ENCODE measurements at places on chromosomes 5 and 9.
A peak's percentile ranks its signal among the peaks of the same experiment; 100 is the strongest.

DNA sequence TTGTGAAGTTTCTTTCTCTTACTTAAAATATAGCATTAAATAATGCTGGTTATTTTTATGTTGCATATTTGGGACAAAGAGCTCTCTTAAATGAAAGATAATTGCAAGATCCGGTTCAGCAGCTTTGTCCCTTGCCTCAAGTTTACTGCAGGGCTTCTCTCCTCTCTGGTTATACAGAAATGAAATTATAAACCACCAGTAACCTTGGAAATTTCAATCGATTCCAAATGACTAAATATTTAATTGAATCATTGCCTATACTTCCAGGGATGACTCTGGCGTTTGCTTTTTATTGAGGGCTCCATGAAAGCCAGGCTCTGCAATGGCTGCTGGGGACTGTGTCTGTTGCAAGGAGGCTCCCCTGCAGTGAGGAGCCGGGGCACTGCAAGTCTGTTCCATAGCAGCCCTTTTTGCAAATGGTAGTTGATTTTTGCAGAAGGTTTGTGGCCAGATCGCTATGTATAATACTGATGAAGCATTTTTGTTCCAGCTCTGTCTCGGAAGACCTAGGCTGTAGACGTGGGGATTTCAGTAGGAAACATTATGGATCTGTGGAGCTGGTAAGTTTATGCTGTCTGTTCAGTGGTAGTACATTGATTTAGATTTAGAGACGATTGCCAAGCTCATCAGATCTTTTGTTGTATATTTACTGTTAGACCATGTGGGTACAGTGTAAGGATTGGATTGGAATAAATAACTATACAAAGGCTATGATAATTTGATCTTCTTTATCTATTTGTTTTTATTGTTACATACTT, at the start of gene GARNL3:
Gene GARNL3, plus strand, starts transcription at position 313 of the 758 bp plus-strand sequence. Its CDS starts 104 bp downstream, at position 417.
- peak; percentile 39 for DNase-seq

DNA sequence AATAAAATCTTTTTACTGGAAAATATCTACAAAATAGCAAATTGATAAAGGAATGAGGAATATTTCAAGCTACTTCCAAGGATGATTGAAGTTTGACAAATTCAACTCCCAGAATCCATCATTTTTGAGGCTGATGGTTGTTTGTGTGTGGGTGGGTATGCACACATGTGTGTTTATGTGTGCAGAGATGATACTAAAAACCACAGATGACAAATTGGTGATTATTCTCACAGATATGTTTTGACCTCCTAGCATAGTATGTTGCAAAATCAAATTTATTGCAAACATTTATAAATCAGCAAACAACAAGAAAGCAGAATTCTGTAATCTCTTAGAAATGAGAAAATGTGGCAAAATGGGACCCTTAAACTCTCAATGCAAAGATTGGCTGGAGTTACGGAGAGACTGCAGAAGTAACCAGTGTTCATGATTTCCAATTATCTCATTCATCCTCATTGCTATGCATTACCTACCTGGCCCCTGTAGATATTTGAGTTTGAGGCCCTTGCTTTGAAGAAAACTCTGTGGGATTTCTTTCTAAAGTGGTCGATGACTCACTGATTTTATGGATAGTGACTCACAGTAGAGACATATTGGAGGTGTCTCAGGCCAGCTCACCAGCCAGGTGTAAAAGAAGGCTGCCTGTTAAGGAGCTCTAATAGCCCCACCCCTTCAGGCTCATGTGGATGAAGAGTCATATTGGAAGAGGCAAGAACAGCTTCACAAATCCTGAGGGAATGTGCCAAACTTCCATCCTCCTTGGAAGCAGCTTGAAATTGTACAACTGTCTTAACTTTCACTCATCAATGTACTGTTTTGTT, 44.6 kb upstream of the TMC1 start:
- no peak for DNase-seq

- DNase-seq: no peak
These were observed 50.9 kb downstream of the PLPP1 start for GRCh38 chr5:55483885-55484284.

GRCh38 chr9:98811051-98811650, 3.7 kb downstream of the GALNT12 start:
- no peak for DNase-seq

- DNase-seq: peak; percentile 3
These were observed 9.0 kb downstream of the FCN2 start for GRCh38 chr9:134889386-134890154.

DNA sequence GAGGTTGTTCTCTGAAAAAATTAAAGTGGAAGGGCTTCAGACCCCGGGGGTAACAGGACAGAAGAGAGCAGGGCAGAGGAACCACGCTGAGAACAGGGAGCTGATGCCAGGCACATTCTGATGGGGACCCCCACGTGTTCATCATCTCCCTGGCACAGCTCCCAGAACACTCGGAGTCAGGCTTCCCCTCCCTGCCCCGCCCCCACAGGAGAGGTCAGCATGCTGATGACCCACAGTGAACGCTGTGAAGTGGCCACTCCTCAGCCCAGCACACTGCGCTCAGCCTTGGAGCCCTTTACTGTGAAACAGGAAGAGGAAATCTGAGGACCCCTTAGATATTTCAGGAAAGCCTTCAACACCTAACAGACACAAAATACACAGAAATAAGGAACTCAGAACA, 16.4 kb downstream of the RETREG1 start:
- DNase-seq: no peak

GRCh38 chr5:128637031-128637430, 99.0 kb upstream of the FBN2 start:
- DNase-seq: no peak

GRCh38 chr5:1542781-1543180, 19.0 kb upstream of the LPCAT1 start:
- no peak for DNase-seq

- peak; percentile 52 for DNase-seq
These were observed 104.0 kb upstream of the SARDH start for GRCh38 chr9:133842174-133842573.

DNA sequence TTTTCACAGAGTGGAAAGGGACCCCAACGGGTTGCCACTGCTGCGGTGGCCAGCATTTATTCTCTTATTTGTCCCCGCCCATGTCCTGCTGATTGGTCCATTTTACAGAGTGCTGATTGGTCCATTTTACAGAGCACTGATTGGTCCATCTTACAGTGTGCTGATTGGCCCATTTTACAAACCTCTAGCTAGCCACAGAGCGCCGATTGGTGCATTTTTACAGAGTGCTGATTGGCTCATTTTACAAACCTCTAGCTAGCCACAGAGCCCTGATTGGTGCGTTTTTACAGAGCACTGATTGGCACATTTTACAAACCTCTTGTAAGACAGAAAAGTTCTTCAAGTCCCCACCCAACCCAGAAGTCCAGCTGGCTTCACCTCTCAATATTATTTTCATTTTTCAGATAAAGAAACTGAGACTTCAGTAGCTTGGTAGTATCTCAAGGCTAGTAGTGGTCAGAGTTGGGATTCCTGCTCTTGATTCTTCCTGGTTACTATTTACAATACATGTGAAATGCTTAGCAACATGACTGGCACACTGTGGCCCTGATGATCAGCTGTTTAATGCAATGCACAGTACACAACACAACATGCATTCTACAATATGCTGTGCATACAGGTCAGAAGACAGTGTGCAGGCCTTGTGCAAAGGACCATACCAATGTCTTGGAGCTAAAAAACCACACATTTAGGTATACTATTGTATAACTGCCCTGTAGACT, 63.6 kb upstream of the BOD1 start:
- DNase-seq: no peak

- DNase-seq: no peak
These were observed 54.2 kb downstream of the C9orf50 start for GRCh38 chr9:129566563-129567266.

- DNase-seq: no peak
These were observed 177.3 kb downstream of the FGF1 start for GRCh38 chr5:142508591-142508990.

DNA sequence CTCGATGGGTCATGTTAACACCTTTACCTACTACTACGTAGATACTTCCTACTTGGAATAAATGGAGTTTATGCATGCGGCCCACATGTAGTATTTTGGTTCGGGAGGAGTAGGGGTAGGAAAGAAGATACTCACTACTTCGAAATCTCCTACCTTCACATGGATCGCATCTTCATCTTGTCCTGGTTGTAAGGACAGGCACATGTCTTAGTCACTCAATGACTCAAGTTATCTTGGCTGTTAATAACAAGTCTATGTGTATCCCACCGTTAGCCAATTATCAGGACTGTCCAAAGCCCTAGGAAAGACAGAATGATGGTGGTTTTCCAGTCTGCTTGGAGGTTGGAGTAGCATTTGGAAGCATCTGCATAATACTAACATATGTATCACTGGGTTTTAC, 24.1 kb downstream of the CMYA5 start:
- no peak for DNase-seq

DNA sequence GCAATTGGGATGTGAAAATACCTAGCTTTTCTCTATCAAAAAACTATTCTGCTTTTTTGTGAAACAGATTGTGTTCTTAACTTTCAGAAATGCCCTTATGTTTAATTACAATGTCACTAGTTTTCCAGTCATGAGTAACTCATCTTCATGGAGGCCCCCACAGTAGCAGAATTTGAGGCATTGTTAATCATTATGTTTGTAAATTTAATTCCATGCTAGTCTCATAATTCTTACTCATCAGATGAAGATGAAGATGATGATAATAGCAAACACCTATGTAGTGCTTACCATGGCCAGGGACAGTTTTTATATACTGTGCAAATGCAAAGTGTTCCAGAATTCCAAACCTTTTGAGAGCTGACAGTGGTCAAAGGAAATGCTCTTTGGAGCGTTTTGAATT, 27.7 kb upstream of the F2R start:
- DNase-seq: no peak

GRCh38 chr5:55610542-55610941, 75.8 kb upstream of the PLPP1 start:
- no peak for DNase-seq

- no peak for DNase-seq
These were observed 1045.7 kb upstream of the CDH9 start for GRCh38 chr5:28084069-28084468.

- no peak for DNase-seq
These were observed 674 bp upstream of the TNFSF15 start for GRCh38 chr9:114806526-114806900.

DNA sequence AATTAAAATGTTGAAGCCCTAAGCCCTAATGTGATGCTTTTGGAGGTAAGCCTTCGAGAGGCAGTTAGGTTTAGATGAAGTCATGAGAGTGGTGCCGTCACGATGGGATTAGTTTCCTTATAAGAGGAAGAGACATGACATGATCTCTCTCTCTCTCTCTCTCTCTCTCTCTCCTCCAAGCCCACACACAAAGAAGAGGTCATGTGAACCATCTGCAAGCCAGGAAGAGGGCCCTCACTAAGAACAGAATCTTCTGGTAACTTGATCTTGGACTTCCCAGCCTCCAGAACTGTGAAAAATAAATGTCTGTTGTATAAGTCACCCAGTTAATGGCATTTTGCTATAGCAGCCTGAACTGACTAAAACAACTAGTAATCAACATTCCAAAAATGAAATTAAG, 175.5 kb downstream of the GNA14 start:
- no peak for DNase-seq

- DNase-seq: no peak
These were observed 152.2 kb downstream of the BNC2 start for GRCh38 chr9:16718296-16718695.

- no peak for DNase-seq
These were observed 193.9 kb downstream of the ADCY2 start for GRCh38 chr5:7589800-7590199.

DNA sequence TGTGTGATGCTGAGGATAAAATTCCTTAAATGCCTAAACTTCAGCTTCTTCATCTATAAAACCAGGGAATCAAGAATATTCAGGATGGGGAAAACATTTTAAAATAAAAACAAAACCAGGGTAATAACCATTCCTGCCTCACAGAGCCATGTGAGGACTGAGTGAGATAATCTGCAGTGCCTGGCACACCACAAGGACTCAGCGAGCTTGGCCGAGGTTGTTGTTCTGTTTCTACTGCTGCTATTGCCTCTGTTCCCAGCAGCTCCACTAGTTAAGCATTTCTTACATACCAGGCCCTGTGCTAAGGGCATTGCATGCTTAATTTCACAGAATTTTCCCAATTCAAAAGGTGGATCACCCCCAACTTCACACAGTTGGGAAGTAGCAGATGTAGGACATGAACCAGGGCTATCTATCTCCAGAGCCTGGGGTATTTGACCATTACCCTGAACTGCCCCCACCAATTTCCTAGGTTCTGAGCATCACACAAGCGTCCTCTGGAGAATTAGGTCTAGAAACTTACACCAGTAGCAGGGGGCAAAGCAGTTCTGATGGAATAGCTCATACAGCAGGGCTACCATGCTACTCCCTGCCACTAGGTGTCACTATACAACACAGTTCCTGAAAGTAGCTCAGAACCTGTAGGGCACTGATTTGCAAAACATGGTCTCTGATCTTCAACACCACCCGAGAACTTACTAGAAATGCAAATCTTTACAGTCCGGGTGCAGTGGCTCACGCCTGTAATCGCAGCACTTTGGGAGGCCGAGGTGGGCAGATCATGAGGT, 74.3 kb downstream of the LRSAM1 start:
- DNase-seq: no peak

GRCh38 chr9:90013778-90014177, 409.0 kb downstream of the GADD45G start:
- no peak for DNase-seq

GRCh38 chr5:39187831-39188731, 31.3 kb downstream of the FYB1 start:
- no peak for DNase-seq

- no peak for DNase-seq
These were observed 210.2 kb upstream of the ITGA1 start for GRCh38 chr5:52577546-52577945.

DNA sequence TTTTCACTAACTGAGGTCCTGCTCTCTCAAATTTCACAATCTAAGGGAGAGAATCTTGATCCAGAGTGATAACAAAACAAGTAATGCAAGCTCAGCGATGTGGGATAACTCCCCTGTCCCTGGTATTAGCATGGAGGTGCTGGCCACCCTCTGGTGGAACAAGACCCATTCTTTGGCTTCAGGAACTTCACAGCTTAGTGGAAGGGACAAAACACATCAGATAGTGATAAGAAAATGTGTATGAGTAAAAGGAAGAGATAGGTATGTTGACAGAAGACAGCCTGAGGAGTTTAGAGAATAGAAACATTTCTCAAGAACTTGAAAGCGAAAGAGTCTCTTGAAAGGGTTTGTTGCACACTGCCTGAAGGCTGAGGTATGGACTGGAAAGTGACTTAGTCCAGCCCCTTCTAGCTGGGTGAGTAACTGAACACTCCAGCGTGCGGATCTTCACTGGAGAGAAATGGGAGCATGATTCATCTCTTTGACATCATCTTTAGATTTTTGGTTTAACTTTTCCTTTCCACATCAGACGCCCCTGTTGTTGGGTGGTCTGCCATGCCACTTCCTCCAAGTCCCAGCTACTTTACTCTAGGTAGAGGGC, 25.4 kb upstream of the ZSWIM6 start:
- DNase-seq: no peak

DNA sequence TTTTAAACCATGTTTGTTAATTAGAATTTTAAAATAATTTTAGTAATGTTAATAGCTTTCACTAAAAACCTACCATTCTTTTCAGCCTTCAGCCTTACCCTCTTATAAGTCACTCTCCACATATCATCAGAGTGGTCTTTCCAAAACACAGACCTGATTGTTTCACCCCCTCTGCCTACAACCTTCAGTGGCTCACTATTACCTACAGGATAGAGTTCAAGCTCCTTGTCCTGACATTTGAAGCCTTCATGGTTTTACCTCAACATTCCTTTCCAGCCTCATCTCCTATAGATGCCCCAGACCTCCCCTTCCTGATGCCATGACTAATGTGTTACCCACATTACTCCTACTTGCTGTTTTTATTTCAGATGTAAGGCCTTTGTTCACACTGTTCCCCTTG, 27.8 kb upstream of the STRBP start:
- DNase-seq: no peak

Measured in WTC11 (cell line).